ENCODE measurements at places on chromosomes 2 and 18.

DNA sequence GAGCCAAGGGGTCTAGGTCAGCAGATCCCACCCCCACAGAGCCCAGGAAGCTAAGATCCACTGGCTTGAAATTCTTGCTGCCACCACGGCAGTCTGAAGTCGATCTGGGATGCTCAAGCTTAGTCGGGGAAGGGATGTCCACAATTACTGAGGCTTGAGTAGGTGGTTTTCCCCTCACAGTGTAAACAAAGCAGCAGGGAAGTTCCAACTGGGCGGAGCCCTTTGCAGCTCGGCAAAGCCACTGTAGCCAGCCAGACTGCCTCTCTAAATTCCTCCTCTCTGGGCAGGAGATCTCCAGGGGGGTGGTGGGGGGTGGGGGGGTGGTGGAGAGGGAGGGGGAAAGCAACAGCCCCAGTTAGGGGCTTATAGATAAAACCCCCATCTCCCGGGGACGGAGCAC, 419.5 kb downstream of the NUP35 start:
- no peak for DNase-seq

DNA sequence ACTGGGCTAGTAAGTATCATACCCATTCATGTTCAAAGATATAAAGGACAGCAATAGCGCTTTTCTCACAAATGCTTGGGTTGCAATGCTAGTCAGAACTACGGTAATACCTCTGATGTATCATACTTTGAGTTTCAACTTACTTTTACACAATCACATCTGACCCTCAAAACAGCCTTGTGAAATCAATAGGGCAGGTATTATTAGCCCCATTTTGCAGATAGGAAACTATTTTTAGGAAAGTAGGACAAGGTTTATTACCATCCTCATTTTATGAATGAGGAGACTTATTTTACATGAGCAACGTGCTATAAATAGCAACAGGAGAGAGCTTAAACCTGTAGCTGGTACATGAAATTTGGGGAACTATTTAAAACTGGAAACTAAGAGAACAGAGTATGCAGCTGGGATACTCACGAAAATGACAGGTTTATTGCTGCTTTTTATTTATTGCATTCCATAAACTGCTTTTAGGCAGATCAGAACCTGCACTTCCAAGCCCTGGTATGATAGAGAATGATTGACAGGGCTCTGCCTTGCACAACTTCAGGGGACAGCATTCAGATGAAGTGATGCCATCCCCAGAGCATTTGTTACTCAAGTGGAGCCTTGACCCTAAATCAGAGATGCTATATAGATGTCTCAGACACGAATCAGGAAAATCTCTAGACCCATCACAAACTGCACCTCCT, 42.4 kb upstream of the PPM1B start:
- peak; percentile 59 for DNase-seq

DNA sequence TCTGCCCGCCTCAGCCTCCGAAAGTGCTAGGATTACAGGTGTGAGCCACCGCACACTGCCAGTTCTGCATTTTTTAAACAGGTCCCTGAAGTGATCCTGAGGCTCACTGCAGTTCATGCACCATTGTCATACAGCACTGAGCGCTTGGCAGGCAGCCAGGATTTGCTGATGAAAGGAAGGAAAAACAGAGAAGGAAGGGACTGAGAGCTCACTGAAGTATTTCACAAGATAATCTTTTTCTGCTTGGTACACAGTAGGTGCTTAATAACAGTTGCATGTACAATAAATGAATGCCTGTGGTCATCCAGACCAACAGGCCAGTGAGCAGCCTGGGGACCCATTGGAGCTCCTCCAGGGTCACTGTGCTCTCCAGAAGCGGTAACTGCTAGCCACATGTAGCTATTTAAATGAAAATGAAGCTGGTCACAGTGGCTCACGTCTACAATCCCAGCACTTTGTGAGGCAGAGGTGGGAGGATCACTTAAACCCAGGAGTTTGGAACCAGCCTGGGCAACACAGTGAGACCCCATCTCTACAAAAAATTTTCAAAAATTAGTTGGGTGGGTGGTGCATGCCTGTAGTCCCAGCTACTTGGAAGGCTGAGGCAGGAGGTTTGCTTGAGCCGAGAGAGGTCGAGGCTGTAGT, 33.1 kb upstream of the SMAD7 start:
- DNase-seq = peak; percentile 56

DNA sequence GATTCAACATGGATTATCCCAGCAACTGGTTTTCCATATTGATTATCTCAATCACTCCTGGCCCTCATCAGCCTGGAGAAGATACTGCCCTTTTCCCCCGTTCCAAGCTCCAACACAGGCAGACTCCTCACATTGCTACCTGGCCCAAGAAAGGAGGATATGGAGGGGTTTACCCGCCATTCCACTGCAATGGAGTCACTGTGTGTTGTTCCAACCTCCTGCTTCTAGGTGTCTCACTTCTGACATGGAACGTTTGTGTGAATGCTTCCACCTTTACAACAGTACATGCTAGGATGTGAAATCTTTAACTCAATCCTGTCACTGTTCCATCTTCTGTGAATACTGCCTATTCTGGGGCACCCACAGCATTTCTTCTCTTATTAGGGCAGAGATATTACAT, 36.7 kb downstream of the RMP24 start:
- no peak for DNase-seq

- no peak for DNase-seq
Measured at GRCh38 chr2:168850846-168851245, 39.4 kb downstream of the SPC25 start.

GRCh38 chr2:172578054-172578453, 22.2 kb downstream of the PDK1 start:
- DNase-seq = no peak

- DNase-seq = no peak
Measured at GRCh38 chr2:156803243-156803642, 367.1 kb downstream of the GPD2 start.

- DNase-seq = no peak
Measured at GRCh38 chr18:64119916-64120315, 29.0 kb downstream of the LINC00305 start.

GRCh38 chr2:182378759-182379158, 48.1 kb downstream of the PDE1A start:
- DNase-seq = no peak

- DNase-seq = no peak
Measured at GRCh38 chr2:109032229-109032820, 43.3 kb upstream of the EDAR start.

GRCh38 chr18:68847219-68847837, 49.4 kb downstream of the CCDC102B start:
- DNase-seq = peak; percentile 43

DNA sequence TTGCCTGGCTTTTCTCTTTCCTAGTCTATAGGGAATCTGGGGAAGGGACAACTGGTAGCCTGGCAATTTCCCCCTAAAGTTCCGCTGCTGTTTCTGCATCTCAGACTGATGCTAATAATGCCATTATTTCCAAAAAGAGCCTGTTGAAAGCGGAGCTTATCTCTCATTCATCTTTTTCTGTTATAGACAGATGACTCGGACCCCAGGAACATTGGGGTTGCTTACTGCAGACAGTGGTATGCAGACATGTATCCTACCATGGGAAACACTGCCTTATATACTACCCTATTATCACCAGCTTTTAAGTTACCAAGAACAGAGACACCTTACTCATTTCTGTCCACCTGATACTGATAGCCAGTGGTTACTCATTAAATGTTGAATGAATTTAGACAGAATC, 15.3 kb downstream of the ETAA1 start:
- DNase-seq = peak; percentile 60

- no peak for DNase-seq
Measured at GRCh38 chr2:8626572-8626971, 55.3 kb upstream of the ID2 start.

DNA sequence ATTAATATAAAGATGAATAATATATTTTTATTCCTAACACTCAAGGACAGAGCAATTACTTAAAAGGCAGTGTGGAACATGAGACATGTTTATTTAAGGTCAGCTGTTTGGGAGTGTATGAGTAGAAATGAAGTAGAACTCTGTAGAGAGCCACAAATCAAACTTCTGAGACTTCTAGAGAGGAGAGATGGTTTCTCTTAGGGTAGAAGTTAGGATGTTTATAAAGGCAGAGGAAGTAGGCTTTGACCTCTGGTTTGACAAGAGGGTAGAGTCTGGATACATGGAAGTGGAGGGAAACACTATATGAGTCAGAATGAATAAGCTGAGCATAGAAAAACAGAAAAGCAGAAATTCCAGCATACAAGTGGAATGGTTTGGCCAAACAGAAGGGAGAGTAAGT, 262.1 kb upstream of the KLHL14 start:
- no peak for DNase-seq

DNA sequence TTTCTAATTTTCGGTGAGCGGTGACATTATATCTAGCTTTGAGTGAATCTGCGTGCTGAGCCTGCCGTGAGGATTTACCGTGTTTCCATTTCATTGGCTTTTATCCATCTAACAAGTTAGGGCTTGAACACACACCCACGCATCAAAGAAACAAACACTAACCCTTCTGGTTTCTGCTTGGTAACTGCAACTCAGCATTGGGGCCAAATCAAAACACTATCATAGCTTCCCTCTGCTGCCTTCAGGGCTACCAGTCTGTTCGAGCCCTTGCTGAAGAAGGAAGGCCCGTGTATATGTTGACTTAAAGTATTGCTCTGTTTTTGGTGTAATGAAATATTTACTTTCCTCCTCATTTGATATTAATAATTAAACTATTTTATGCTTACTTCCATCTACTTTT, 227.2 kb downstream of the PHLPP1 start:
- DNase-seq = no peak

DNA sequence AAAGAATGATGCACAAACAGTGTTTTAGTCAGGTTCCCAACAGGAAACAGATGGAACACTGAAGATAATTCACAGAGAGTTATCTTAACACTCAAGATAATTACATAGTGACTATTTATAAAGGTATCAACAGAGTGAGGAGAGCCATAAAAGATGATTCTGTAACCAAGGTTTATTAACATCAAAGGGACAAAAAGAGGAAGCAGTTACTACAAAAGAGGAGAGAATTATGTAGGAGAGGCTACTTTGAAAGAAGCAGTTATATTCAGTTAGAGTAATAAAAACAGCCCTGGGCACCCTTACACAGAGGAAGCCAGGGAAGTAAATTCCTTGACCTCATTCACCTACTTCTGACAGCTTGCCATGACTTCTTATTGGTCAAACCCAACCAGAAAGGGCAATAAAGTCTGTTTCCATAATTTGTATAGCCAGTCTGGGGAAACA, 326.5 kb upstream of the SLC39A10 start:
- DNase-seq = no peak

DNA sequence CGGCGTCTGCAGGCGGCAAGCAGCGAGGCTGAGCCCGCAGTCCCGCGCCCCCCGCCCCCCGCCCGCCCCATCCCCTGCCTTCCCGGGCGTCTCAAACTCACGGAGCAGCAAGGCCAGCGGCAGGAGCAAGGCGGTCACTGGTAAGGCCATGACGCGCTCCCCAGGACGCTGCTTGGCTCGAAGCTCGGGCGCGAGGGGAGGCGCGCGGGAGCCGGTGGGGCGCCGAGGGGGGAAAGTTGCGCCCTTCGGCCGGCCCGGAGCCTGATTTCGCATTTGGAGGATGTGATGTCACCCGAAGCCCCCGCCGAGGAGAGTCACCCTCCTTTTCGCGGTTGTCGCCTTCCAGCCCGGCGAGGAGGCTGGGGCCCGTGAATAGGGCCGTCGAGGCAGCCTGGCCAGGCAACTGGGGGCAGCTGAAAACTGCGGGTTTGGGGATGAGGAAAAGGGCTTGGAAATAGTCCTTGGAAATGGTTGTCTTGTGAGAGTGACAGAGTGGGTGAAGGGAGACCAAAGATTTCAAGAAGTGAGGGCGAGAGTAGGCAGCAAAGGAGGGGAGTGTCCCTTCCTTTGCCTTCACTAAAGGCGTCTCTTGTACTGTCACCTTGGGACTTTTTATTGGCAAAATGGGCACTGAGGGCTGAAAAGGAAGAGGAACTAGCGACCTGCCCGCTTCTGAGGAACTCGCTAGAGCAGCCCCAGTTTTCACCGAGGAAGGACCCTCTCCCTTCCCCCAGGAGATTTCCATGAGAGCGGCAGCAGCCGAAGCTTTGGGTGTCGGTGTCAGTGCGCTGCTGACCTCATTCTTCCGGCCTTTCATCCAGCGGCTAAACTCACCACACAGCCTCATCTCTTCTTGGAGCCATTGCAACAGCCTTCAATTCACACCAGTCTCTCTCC, at the start of gene CD8A:
Gene CD8A, minus strand, starts transcription at position 238 of the 897 bp plus-strand sequence. Its CDS starts 88 bp downstream, at position 150.
- DNase-seq = peak; percentile 27

- DNase-seq = no peak
Measured at GRCh38 chr2:62713837-62714236, 8.3 kb downstream of the EHBP1 start.

DNA sequence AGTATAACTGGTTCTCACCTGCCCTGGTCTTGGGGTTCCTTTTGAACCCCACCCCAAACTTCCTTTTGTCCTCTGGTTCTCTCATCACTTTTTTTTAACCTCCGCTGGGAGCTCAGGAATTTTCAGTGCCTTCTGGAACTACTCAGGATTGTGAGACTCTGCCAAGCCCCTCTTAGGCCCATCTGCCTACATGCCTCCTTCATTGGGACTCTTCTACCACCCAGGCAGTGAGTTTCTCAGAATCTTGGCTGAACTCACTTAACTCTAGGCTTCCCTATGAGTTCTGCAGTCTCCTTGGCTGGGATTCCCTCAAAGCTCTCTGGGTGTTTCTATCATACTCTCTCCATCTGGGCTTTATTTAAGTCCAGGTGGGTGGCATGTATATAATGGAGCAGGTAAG, 86.3 kb downstream of the MDH1 start:
- DNase-seq = no peak

- no peak for DNase-seq
Measured at GRCh38 chr2:241011296-241011600, 12.8 kb downstream of the SNED1 start.

- no peak for DNase-seq
Measured at GRCh38 chr2:4597400-4597799, 894.0 kb downstream of the DCDC2C start.

DNA sequence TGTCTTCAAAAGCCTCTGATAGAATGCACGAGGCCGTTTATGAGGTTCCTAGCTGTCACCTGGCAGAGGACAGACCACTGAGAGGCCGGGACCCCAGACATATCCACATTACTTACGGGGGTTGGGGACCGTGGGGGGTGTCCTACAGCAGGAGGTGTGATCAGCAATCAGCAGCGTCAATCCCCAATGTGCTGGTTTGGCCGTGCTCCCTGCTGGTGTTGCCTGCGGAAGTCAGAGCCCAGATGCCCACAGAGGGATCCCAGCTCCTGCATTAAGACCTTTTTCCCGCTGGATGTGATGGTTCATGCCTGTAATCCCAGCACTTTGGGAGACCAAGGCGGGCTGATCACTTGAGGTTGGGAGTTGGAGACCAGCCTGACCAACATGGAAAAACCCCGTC, 20.8 kb upstream of the SP5 start:
- DNase-seq = no peak

- DNase-seq = no peak
Measured at GRCh38 chr2:27756544-27757498, 14.7 kb upstream of the MRPL33 start.

- no peak for DNase-seq
Measured at GRCh38 chr18:50629148-50629631, 69.3 kb downstream of the MAPK4 start.

- DNase-seq = no peak
Measured at GRCh38 chr2:75431276-75431675, 129.5 kb downstream of the EVA1A start.

GRCh38 chr2:236085647-236086046, 82.5 kb downstream of the GBX2 start:
- DNase-seq = no peak

GRCh38 chr2:233832869-233833311, 21.4 kb downstream of the HJURP start:
- DNase-seq = peak; percentile 69

All from EH (cell line).